ENCODE measurements at places on chromosomes 3 and 15.

DNA sequence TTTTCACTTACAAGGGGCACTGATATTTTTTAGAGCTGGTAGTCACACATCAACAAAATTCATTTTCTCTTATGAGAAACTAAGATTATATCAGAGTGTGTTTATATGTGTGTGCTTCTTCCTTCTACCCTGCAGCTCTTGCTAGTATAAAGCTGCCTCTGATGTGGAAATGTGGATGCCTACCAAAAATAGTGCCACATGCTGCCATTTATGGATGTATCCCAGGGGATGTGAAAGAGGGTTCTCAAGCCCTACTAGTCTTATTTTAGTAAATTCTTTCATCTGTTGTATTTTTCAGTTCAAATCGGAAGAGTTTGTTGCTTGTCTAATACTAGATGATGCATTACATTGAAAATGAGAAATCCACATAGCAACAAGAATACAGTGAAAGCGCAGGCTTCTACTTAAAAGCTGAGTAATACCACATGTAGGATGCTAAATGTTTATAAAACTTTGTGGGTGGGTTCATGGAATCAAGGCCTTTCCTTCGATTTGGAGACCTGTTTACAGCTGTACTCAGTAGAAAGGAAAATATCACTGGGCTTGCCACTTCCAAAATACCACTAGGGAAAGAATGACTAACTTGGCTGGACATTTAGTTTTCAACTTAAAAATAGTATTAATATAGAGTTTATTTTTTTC, 399.2 kb downstream of the EPHA3 start:
- DNase-seq = no peak

GRCh38 chr15:41827290-41827879, 507 bp upstream of the JMJD7 start:
- DNase-seq = no peak

- DNase-seq = no peak
These were observed 6.5 kb downstream of the CHD2 start for GRCh38 chr15:92906563-92907081.

GRCh38 chr3:123256256-123256655, 54.5 kb downstream of the SEC22A start:
- no peak for DNase-seq

DNA sequence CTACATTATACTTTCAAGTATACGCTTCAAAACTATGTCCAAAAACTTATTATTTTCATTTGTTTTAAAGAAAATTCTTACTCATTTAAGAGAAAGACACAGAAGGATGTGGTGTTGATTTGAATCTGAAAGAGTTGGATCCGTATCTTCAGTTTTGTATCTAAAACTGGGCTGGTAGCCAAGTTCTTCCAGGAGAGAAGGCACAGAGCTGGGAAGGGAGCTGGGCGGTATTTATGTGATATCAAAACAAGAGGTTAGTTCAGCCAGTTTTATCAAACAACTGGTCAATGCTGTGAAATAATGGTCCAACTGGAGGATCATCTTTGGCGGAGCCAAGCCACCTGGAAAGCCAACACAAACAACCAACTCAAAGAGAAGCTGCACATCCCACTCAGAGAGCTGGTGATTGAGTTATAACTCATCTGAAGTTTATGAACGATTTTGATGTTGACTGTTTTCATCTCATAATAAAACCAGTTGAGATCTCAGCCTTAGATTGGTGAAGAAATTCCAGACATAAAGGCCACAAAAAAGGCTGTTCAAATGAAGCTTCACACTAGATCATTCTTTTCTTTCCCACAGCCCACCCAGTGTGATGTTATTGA, 489.6 kb upstream of the RASGRP1 start:
- DNase-seq = no peak

DNA sequence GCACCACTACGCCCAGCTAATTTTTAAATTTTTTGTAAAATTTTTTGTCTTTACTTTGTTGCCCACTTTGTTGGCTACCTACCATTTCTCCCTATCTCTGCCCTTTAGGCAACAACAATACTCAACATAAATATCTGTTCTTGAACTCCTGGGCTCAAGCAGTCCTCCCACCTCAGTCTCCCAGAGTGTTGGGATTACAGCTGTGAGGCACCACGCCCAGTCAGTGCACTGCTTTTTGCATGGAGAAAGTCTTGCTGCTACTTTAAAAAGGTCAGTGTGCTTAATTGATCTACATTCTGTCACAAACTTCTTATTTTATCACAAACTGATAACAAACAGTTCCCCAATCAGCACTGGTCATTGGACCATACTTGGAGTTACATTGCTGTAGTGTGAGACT, 8.0 kb downstream of the USP8 start:
- no peak for DNase-seq

- no peak for DNase-seq
These were observed 27.6 kb downstream of the ARPP21 start for GRCh38 chr3:35666888-35667287.

DNA sequence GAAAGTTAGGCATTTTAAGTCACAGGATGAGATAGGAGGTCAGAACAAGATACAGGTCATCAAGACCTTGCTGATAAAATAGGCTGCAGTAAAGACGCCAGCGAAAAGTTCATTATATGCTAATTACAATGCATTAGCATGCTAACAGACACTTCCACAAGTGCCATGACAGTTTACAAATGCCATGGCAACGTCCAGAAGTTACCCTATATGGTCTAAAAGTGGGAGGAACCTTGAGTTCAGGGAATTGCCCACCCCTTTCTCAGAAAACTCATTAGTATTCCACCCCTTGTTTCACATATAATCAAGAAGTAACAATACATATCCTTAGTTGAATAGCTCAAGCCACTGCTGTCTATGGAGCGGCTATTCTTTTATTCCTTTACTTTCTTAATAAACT, 92.7 kb upstream of the PLXND1 start:
- no peak for DNase-seq

DNA sequence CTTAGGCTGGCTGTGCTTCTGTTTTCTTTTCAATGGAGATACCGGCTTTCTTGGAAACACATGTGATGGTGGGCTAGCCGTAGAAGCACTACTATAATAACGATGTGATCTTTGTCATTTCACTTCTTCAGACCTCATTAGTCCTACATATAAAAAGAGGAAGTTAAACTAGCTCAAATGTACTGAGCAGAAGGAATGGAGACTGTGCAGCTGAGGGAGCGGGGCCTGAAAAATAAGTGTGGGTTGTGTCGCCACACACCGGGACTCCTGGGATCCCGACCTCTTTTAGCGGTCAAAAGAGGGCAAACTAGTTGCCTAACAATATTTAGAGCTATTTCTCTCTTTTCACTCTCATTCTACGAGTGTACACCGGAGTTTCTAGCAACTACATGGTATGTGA, 1.0 kb upstream of the RNF7 start:
- no peak for DNase-seq

DNA sequence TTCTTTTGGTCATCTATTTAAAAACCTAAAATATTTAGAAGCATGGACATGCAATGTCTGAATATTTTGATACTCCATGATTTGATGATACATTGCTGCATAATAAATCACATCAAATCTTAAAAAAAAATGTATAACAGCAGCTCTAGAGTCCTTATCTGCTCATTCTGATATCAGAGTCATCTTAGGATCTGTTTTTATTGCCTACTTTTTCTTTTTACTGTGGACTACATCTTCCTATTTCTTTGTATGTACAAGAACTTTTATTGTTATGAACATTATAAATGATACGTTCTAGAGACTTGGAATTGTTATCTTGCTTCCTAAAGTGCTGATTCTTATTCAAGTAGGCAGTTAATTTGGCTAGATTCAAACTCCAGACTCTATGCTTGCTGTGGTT, 72.7 kb downstream of the IQCH start:
- DNase-seq = no peak

GRCh38 chr15:89893027-89893426, 767 bp downstream of the AP3S2 start:
- DNase-seq = no peak

DNA sequence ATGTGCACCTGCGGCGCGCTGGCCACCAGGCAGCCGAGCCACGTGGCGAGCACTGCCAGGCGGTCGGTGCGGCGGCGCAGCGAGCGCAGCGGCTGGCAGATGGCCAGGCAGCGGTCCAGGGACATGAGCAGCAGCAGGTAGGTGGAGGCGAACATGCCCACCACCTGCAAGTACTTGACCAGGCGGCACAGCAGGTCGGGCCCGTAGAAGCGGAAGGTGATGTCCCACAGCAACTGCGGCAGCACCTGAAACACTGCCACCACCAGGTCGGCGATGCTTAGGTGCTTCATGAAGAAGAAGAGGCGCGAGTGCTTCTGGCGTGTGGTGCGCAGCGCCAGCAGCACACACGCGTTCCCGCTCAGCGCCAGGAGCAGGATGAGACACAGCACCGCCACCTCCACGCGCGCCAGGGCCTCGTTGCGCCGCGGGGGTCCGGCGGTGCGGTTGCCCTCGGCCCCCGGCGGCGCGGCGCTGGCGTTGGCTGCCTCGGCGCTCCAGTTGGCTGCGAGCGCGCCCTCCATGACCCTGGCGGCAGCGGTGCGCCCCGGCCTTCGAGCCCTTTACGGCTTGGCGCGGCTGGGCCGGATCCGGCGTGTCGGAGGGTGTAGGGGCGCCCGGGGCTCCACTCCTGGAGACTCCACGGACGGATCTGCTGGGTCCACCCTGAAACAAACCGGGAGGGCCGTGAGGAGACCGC, 1.6 kb downstream of the OXTR start:
- DNase-seq = no peak

- no peak for DNase-seq
These were observed 928 bp downstream of the ANKRD34C start for GRCh38 chr15:79283252-79284048.

GRCh38 chr3:67349551-67350174, 304.7 kb downstream of the SUCLG2 start:
- DNase-seq = peak; percentile 43

- DNase-seq = peak; percentile 79
These were observed 13.6 kb downstream of the TMOD3 start for GRCh38 chr15:51842852-51843737.

GRCh38 chr15:90001062-90001682, at the start of gene ZNF710:
TSS of gene ZNF710 (plus strand) at chr15:90001324. CDS start at chr15:90067138, 65,814 bp downstream.
- DNase-seq = no peak

GRCh38 chr3:126258670-126259069, 78.3 kb upstream of the ALDH1L1 start:
- DNase-seq = no peak

DNA sequence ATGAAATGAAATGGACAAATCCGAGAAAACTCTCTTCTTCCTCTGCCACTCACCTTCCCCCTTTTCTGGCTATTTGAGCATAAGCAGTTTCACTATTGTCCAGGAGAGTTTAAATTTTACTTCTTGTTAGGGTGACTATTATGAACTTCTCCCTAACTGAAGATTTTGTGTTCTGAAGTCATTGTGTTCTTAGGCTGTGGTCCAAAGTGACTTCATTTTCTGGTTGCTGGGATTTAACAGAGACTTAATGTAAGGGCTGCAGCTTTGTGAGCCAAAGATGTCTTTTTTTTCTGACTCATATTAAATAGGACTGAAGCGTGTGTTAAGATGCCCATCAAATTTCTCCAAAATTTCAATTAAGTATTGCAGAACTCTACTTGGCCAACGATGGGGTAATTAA, 46.5 kb upstream of the FSTL1 start:
- peak; percentile 69 for DNase-seq

- DNase-seq = no peak
These were observed 238.7 kb upstream of the NR2E3 start for GRCh38 chr15:71571641-71572040.

- no peak for DNase-seq
These were observed 3.7 kb downstream of the AQP9 start for GRCh38 chr15:58141894-58142293.

GRCh38 chr15:44775953-44776352, 39.6 kb downstream of the TRIM69 start:
- no peak for DNase-seq

- no peak for DNase-seq
These were observed 33.6 kb downstream of the KIF15 start for GRCh38 chr3:44795197-44795596.

- no peak for DNase-seq
These were observed 15.8 kb downstream of the APBA2 start for GRCh38 chr15:28901587-28901980.

DNA sequence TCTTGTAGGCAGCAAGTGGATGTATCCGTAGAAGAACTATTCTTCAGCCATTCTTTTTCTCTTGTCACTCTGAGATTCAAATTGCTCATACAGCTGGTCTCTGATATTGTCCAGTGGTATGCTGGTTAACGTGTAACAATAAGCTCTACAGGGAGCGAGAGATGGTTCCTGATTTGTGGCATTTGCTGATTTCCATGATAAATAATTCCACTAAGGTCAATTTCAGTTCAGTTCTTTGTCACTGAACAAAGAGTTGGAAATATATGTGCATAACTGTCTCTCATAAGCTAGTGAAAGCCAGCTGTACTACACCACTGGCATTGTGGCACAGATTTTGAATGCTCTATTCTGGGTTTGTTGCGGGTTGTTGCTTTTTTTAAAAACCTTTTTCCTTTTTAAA, 131.7 kb downstream of the MTHFS start:
- DNase-seq = no peak

DNA sequence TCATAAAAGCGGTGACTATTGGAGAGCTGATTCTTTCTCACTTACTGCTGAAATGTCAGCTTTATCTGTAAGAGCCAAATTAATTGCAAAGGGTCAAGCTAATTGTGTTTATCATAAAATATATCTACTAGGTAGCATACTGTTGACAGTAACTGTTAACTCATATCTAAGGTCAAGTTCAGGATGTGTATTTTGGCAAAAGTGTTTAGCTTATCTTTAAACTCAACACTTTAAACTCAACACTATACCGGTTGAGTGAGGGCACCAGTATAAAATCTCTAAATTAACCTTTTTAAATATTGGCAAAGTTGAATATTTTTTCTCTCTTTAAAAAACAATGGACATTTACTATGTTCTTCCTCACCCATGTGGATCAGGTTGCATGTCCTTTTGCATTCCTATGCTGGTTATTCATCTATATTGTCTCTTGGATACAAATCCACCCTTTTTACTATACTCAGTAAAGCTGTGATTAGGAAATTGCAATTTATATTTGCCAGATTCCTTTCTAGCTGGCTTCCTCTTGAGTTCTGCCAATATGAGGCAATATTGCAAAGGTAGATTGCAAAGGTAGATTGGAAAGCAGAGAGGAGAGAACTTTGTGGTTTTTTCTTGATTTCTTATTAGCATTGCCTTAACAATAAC, 344.6 kb upstream of the DCBLD2 start:
- no peak for DNase-seq

DNA sequence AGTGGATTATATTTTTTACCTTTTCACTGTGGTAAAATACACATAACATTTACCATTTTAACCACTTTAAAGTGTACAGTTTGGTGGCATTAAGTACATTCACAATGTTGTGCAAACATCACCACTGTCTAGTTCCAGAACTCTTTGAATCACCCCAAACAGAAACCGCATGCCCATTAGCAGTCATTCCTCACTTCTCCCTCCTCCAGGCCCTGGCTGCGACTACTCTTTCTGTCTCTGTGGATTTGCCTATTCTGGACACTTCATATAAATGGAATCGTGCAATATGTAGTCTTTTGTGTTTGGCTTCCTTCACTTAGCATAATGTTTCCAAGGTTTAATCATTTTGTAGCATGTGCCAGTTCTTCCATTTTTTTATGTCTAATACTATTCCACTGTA, 409.8 kb downstream of the NTRK3 start:
- DNase-seq = no peak
